ENCODE measurements at places on chromosomes 7 and 10.

GRCh38 chr7:26520483-26520882 is 228.8 kb downstream of the SNX10 start:
- no peak for DNase-seq

DNA sequence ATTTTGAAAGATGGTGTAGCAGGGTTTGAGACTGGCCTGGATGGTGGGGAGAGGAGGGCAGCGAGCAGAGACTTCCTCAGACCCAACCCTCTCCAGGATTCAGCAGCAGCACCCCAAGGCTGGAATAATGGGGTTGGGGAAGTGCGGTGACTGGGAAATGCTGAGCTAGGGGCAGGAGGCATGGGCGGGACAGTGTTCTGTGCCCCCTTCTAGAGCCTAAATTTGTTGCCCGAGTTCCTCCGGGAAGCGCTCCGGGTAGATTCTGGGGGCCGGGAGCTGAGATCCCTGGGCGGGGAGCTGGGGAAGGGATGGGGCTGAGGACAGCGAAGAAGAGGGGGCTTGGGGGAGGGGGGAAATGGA is at the start of gene CHAT:
CHAT (plus strand) TSS at position 156 of the 360 bp plus-strand sequence; CDS start at position 309, 153 bp downstream.
- DNase-seq = no peak

- DNase-seq = no peak
Observed at GRCh38 chr7:90773269-90773668, 177.1 kb downstream of the CDK14 start.

- DNase-seq = no peak
Observed at GRCh38 chr10:9051328-9051974, 997.0 kb downstream of the GATA3 start.

DNA sequence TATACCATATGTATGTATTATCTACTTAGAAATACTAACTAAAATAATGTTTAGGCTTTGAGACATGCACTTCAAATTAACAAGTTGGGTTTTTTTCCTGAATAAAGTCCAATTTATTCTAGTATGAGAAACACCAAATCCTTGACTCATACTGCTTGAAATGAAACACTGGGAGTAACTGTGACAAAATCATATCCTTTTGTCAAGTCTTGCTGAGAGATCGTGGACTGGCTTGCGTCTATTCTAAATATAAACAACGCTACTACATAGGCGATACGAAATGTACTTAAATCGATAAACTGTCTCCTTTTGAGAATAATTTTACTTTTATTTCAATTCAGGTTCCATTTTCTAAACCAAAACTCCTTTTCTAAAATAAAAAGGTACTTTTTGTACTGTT is 16.3 kb downstream of the SMURF1 start:
- no peak for DNase-seq

- DNase-seq = no peak
Observed at GRCh38 chr10:21820952-21821351, 182.6 kb downstream of the DNAJC1 start.

DNA sequence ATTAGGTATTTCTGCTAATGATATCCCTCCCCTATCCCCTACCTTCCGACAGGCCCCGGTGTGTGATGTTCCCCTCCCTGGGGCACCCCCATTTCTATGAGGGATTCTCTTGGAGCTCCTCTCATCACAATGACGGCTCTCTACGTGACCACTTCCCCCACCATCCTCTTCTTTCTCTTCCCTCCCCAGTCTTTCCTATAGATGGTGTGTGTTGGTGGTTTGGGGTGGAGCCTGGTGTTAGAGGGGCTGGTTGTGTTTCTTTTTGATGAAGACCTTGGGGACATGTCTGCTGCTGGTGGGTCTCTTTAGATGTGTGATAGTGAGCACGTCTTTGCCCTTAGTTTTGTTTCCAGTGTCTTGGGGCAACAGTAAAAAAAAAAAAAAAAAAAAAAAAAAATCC is 28.6 kb downstream of the RPS24 start:
- no peak for DNase-seq

- no peak for DNase-seq
Observed at GRCh38 chr10:12605580-12606405, 256.4 kb downstream of the CAMK1D start.

Measured in lung microvascular endothelial cell (primary cell).